ENCODE measurements at places on chromosomes 6 and 20.

- DNase-seq: no peak
These were observed 52.2 kb upstream of the TOX2 start for GRCh38 chr20:43862438-43862837.

DNA sequence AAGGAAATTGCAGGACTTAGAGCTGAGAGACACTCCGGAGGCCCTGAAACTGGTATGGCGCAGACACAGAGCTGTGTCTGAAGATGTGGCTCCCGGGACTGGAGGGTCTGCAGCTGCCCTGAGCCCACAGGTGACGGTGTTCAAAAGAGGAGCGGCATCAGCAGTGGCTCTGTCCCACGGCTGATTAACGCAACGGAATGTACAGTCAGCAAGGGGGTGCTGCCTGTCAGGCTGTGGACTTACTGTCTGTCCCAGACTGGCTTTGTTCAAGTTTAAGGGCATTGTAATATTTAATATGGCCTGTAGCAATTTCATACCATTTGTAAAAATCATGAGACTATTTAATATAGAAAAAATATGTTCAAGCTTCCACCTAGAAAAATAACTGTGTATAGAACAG lies 228.0 kb upstream of the TAB2 start:
- no peak for DNase-seq

DNA sequence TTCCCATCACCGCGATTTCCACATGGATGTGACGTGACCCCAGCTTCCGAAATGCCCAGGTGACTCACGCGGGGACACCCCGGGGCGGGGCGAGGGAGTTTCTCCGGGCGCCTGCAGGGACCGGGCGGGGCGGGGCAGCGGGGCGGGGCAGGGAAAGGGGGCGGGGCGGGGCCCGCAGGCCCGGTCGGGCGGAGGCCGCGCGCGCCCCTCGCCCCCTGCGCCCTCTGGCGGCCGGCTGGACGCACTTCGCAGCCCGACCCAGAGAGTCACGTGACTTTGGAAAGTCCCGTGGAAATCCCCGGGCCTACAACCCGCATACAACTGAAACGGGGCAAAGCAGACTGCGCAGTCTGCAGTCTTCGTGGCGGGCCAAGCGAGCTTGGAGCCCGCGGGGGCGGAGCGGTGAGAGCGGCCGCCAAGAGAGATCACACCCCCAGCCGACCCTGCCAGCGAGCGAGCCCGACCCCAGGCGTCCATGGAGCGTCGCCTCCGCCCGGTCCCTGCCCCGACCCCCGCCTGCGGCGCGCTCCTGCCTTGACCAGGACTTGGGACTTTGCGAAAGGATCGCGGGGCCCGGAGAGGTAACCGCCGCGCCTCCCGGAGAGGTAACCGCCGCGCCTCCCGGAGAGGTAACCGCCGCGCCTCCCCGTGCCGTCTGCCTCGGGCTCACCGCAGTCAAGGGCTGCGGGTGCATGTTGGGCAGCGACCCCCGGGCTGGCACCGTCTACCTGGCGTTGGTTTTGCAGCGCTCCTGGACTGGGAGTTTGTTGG lies at the start of gene TNFAIP3:
Gene TNFAIP3 (plus strand): TSS at position 346 of the 771 bp plus-strand sequence. CDS start 3,969 bp downstream, outside the sequence.
- DNase-seq: peak; percentile 54

GRCh38 chr20:39874049-39874893 lies 814.8 kb downstream of the MAFB start:
- no peak for DNase-seq

GRCh38 chr6:85115876-85116275 lies 334.0 kb upstream of the NT5E start:
- no peak for DNase-seq

GRCh38 chr6:38113825-38114576 lies 294.5 kb downstream of the ZFAND3 start:
- DNase-seq: no peak

DNA sequence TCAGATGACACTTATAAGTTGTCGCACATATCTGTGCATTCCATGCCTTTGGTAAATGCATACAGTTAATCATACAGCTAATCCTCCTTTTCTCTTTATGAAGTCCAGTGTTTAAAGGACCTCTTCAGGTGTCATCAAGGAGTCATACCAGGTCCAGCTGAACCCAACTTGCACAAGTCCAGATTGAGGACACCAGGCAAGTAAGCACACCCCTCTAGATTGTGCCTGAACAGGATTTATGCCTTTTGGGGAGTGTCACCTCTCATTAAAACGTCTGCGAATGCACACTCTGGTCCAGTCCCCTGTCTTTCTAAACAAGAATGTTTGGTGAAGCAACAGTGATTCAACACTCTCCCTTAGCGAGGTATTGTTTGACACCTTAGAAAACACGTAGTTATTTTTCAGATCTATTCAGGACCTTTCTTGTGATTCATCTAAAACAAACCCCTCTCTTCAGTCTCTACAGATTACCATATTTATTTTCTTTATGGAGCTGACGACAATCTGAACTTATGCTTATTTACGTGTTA lies 48.4 kb downstream of the C6orf15 start:
- no peak for DNase-seq

DNA sequence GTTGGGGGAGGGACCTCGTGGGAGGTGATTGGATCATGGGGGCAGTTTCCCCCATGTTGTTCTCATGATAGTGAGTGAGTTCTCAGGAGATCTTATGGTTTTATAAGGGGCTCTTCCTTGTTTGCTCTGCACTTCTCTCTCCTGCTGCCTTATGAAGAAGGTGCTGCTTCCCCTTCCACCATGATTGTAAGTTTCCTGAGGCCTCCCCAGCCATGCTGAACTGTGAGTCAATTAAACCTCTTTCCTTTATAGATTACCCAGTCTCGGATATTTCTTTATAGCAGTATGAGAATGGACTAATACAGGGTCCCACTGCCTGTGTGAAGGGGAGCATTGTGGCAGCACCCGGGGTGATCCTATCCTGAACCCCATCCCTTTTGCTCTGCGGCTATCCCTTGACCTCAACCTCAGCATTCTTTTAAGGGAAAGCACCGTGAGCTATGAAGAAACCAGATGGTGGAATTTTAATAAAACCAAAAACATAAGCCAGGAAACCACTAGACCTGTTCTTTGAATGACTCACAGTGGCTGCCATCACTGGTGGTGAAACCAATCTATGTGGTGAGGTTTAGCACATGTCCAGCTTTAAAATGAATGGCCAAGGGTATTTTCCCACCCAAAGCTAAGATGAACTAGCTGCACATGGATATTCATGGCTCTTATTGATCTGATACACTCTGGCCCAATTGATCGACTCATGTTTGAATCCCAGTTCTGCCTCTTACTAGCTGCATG lies 62.2 kb downstream of the ZDHHC14 start:
- no peak for DNase-seq

- no peak for DNase-seq
These were observed 54.6 kb downstream of the ARHGAP18 start for GRCh38 chr6:129655334-129655733.

GRCh38 chr6:53894091-53894490 lies 99.3 kb downstream of the LRRC1 start:
- DNase-seq: no peak

DNA sequence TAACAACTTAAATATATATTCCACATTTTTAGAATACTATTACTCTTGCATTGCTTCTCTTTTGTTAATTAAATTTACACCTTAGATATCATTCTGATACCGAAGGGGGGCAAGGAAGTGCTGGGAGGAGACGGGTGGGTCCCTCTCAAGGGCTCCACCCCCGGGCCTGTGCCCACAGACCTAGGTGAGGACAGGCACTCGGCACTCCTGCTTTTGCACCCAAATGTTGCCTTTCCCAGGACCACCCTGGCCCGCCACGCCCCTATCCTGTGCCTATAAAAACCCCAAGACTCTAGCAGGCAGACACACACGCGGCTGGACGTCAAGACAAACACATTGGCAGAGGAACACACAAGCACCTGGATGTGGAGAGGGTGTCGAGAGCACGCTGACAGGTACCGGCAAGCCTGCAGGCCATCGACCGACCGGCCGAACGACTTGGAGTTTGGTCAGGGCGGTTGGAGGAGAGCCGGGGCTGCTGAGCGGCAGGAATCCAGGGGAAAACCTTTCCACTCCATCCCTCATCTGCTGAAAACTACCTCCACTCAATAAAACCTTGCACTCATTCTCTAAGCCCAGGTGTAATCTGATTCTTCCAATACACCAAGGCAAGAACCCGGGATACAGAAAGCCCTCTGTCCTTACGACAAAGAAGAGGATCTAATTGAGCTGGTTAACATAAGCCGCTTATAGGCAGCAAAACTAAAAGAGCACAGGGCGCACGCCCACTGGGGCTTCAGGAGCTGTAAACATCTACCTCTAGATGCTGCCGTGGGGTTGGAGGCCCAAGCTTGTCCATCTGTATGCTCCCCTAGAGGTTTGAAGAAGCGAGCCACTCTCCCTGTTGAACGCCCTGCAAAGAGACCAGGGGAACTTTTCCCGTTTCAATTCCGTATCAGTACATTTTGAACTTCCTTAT lies 197.4 kb upstream of the PRSS16 start:
- no peak for DNase-seq

GRCh38 chr6:7188492-7188891 lies 80.7 kb downstream of the RREB1 start:
- DNase-seq: no peak

- no peak for DNase-seq
These were observed 419.5 kb upstream of the ID4 start for GRCh38 chr6:19417713-19418112.

GRCh38 chr20:63648190-63648589 lies 5.0 kb downstream of the STMN3 start:
- DNase-seq: no peak

GRCh38 chr6:34073540-34073939 lies 72.3 kb downstream of the GRM4 start:
- DNase-seq: no peak

GRCh38 chr6:119052292-119052889 lies 26.1 kb downstream of the FAM184A start:
- no peak for DNase-seq

DNA sequence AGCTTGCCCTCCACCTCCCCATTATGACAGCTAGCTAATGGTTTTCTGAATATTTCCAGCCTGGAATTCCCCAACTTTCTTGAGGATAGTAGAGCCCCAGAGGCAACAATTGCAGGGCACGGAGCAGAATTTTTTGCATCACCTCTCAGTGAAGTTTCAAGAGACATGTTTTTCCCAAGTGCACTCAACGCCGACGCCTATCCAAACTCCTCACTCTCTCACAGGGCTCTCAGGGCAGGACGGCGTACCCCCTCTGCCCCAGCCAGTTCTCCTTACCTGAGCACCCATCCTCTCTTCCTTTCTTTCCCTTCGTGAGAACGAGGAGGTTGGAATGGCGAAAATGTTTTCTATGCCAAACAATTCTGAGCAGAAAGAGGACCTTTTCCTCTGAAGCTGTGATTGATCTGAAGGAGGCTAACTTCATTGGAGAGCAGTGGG lies 83.1 kb upstream of the FOXQ1 start:
- DNase-seq: no peak

GRCh38 chr20:36335206-36335870 lies 29.2 kb downstream of the DLGAP4 start:
- DNase-seq: no peak

DNA sequence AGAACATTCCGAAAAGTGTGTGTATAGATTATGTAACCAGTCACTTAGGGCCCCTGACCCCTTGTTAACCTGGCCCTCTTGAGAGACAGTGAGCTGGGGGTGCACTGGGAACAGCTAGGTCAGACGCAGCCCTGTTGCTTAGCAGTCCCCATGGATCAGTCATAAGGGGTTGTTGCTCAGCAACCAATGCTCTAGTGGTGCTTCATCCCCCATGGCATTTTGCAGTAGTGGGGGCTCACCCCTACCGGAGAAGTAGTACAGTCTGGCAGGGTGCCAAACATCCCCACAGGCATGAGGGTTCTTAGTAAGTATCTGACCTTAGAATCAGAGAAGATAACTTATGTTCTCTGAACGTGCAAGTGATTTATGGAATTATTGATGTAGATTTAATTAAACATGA lies 12.3 kb downstream of the PKIB start:
- no peak for DNase-seq

DNA sequence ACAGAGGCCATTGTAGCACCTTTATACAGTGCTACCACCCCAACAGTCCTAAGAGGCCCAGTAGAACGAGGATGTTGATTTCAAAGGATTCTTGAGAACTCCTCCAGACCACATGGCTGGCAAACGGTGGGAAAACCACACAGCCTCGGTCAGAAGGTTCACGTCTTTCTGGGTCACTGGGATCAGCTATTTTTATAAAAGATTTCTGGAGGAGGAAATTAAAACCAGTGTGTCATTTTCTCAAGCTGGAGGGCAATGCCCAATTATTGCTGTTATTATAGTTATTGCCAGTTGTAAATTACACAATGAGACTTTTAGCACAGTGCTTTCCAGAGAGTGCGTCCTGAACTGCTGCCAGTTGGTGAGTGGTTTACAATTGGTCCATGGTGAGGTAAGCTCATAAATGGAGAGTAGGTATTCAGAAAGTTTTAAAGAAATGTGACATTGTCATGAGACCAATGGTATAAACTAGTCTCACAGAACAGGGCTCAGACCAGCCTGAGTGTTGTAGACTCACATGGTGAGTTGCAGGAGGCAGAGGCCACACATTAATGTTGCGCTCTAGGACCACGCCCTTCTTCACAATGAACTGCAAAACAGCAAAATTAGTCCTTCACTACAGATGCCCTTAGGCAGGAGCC lies 8.4 kb upstream of the PPP1R14C start:
- no peak for DNase-seq

GRCh38 chr6:28896505-28897368 lies 27.0 kb downstream of the TRIM27 start:
- no peak for DNase-seq

- DNase-seq: no peak
These were observed 495.3 kb upstream of the RNF217 start for GRCh38 chr6:124466949-124467348.

GRCh38 chr6:98657764-98658163 lies 176.6 kb upstream of the POU3F2 start:
- DNase-seq: no peak

GRCh38 chr6:19210849-19211590 lies 626.1 kb upstream of the ID4 start:
- DNase-seq: no peak

DNA sequence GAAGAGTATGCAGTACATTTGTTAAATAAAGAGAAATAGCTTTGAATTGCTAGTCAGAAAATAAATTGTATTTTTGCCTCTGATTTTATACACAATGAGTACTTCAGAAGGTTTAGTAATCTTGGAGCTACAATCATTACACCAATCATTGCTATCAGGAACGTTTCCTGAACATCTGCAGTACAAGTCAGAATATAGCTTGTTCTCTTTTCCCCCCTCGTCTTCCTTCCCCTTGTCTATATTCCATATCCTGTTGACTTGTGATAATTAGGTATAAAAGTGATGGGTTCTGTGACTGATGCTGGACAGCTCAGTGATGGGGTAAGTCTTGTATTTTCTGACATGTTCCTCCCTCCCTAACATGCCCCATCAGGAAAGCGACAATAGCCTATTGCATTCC lies 94.0 kb downstream of the AHI1 start:
- DNase-seq: no peak

GRCh38 chr6:157570752-157571151 lies 189.8 kb downstream of the ZDHHC14 start:
- DNase-seq: no peak

- no peak for DNase-seq
These were observed 6.7 kb upstream of the PDSS2 start for GRCh38 chr6:107466062-107466461.

DNA sequence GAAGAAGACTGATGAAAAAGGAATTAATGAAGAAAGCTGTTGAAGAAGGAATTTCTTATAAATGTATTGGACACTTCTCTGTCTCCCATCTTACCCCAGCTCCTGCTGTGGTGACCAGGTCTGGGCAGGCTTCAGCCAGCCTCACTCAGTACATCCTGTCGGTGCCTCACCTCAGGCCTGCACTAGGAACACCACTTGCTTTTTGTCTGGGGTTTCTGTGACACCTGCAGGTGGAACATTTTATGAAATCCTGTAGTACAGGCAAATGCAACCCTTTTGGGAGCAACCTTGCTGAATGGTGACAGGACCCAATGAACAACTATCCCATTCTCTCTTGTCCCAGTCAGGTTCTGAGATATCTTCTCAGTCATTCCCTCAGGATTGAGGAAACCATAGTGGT lies 129.7 kb downstream of the PRDM13 start:
- no peak for DNase-seq
